ENCODE measurements at places on chromosomes 5 and 9.

GRCh38 chr5:33491941-33492340, 51.2 kb downstream of the TARS1 start:
- no peak for DNase-seq

DNA sequence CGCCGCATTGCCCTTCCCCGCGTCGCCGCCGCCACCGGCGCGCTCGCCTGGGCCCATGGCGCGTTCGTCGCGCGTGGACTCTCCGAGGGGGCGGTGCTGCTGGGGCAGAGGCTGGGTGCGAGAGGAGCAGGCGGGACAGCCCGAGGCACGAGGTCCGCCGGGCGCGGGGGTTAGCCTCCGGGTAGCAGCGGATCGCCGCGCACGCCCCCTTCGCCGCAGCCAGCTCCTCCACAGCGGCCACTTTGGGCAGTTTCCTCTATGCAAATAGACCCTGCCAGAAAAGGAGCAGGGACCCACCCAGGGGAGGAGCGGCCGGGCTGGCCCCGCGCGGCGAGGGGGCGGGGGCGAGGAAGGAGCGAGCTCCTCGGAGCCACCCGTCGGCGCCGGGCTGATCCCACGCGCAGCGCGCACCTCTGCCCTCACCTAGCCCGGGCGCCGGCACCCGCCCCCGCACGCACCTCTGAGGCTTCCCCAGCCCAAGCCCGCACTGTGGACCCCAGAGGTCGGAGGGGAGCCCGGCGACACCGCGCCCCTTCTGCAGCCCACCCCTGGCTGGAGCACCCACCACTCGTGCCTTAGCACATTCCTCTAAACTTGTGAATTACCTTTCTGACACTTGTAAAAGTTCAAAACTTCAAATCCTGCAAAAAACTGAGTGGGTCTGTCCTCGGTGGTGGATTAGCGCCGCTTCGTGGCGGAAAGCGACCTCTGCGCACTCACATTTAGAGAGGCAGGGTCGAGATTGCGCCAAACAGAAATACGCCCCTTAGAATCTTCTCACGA, at the start of gene COL23A1:
Gene COL23A1 (minus strand): TSS at position 253 of the 783 bp plus-strand sequence.
- DNase-seq = peak; percentile 67

GRCh38 chr5:121019106-121019505, 555.0 kb downstream of the PRR16 start:
- no peak for DNase-seq

DNA sequence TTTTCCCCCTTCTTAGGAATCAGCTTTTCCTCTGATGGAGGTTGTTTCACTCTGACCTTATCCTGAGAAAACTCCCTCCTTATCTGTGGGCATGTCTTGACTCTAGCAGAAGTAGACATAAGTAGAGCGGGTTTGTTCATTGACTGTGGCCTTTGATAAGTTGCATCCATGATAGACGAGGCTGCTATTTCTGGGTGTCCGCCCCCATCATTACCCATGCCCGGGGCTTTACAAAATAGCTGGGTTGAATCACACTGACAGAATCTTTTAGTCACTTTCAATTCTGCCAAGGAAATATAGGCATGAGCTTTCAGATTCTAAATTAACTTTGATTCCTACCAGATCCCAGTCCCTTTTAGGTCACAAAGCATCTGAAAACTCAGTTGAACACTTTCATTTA, 223.8 kb downstream of the SEC61B start:
- DNase-seq = no peak

GRCh38 chr9:136474974-136475865, 7.6 kb downstream of the SEC16A start:
- no peak for DNase-seq

GRCh38 chr5:119036101-119036762, 34.7 kb upstream of the DMXL1 start:
- no peak for DNase-seq

- no peak for DNase-seq
These were observed 563.2 kb downstream of the NR2F1-AS1 start for GRCh38 chr5:93017849-93018248.

DNA sequence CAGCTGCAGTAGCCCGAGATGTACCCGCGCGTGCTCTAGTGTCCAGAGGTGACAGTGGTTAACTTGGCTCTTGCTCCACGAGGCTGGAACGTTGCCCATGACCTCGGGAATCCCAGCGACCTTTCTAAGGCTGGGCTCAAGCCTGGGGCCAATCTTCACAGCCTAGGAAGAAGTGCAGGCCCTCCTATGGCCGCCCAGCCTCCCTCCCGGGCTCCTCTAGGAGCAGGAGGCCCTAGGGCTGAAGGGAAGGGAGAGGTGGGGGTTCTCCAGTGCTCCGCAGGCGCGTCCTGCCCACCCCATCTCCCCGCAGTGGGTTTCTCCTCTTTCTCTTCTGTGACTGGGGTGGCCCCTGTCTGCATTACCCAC, 13.3 kb downstream of the NR2F1 start:
- DNase-seq = no peak

DNA sequence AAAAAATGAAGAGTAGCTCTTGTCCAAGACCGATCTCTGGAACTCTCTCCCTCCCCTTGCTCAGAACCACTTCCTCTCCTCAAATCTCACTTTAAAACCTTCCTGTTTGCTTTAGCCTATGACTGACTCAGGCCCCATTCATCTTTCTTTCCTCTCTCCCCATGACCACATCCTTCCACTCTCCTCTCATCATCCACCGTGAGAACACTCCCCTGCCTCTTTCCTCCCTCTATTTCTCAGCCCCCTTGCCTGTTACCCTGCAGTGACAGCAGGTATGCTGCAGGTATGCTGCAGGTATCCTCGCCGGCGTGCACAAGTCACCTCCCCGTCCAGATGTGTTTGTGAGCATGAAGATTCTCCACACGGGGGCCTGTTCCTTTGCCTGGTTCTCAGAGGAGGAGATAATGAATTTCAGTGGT, 505.3 kb downstream of the CCDC171 start:
- DNase-seq = no peak

GRCh38 chr5:51968756-51969155, 585.5 kb downstream of the ISL1 start:
- DNase-seq = no peak

DNA sequence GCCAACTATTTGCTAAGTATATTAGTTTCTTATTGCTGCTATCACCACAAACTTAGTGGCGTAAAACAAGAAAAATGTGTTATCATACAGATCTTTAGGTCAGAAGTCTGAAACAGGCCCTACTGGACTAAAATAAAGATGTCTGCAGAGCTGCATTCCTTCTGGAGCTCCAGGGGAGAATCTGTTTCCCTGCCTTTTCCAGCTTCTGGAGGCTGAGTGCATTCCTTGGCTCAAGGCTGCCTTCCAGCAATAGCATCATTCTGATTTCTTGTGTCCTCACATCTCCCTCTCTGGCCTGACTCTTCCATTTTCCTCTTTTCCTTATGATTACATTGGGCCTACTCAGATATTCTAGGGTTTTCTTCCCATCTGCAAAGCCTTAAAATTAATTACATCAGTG, 15.9 kb downstream of the MAN2A1 start:
- DNase-seq = no peak

DNA sequence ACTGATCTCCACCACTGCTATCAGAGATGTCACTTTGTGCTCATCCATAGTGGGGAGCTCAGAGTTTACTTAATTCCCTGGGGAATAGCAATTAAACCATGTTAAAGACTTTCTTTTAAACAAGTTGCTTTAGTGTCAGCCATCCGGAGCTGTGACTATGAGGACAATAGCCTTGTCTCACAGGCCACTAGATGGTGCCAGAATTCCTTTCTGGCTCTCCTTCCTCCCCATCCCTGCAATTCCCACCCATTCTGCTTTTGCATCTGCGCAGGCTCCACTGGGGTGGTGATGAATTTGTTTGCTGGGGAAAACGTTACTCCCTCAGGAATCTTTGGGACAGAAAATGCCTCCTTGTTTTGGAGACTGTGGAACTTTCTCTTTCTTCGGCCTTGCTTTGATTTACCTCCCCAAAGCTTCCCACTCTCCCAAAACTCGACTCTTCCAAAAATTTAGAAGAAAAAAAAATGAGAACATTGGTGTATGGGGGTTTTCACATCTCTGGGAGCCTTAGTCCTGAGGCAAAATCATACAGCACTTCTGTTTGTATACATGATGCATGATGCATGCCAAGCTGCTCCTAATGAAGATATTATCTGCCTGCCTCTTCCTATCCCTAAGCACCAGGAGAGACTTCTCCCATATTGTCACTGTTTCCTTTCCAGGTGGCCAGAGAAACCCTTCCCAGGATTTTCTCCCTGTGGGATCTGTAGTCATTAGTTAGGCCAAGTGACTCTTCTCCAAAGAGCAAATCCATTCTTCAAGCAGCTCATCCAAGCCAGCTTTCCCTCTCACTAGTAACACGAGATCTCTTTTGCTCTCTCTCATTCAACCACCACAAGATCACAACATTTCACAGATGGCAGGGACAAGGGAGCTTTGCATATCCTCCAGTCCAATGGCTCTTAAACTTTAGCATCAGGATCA, 466.1 kb downstream of the TLR4 start:
- DNase-seq = peak; percentile 60

GRCh38 chr5:56346741-56347535, 113.8 kb upstream of the ANKRD55 start:
- no peak for DNase-seq

- DNase-seq = no peak
These were observed 122.9 kb upstream of the ADAMTSL1 start for GRCh38 chr9:18350995-18351595.

DNA sequence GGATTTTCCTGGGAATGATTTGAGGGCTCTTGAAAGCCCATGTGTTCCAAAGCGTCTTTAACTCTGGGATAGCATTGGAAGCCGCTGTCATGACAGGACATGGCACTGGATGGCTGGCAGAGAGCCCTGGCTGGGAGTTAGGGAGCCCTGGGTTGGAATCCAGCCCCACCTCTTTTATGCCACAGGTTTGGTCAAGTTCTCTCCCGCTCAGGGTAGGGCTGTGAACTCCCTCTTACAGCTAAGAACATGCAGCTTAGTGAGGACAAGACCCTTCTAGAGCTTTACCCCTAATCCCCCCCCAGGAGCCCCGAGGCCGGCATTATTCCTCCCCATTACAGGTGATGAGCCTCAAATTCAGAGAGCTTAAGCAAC, 37.2 kb downstream of the OLFML2A start:
- no peak for DNase-seq

DNA sequence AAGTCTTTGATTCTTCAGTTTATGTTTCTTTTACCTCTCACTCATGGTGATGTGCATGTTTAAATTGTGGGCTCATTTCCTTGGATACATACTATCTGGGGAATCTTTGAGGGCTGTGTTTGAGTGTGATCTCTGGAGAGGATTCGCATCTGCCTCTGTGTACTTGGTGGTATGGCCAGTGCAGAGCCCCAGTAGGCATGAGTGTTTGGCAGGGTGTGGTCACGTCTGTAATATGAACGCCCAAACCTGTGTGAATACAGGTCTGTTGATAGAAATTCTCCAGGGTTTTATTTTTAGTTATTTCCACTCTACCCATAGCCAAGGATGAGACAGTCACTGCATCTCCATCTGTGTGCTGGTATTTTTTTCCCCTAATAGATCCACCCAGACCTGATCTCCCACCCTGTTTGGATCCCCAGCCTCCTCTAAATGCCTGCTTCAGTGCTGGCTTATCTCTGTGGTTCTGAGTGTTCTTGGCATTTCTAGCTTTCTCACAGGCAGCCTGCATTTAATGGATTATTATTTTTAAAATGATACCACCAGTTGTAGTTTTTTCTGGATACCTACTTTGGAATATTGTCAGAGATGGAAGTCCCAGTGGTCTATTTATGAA, 37.5 kb downstream of the TJP2 start:
- no peak for DNase-seq

DNA sequence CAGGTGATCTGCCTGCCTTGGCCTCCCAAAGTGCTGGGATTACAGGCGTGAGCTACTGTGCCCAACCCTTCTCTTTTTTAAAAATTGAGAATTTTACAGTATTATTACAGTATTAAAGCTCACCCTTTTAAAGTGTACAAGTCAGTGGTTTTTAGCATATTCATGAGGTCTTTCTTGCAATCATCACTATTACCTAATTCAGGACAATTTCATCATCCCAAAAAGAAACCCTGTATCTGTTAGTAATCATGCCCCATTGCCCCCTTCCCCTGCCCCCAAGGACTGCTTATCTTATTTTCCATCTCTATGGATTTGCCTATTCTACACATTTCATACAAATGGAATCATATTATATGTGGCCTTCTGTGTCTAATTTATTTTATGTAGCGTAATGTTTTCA, 22.6 kb upstream of the MEGF9 start:
- no peak for DNase-seq

- DNase-seq = no peak
These were observed 84.8 kb downstream of the GTF3C4 start for GRCh38 chr9:132755096-132755495.

GRCh38 chr9:92947268-92948037, at the start of gene FGD3:
Gene FGD3, plus strand, starts transcription at chr9:92947523. Its CDS starts 28,734 bp downstream, at chr9:92976257.
- no peak for DNase-seq

GRCh38 chr9:137820161-137820855, 57.3 kb upstream of the CACNA1B start:
- DNase-seq = no peak

DNA sequence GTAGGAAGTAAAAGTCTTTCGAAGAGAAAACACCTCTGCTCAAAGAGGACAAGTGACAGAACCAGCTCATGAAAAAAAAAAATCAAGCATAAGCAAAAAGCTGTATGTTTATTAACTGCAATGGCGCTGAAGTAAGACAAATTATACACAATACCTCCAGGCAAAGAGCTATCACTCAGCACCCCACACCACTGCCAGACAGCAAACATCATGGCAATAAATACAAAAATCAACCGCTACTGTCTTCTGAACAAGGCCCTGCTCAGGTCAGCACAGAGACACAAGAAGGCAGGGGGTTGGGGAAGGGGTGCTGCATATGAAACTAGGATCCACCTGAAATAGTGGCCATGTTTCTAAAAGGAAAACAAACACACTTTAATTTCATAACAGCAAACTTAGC, 50.4 kb downstream of the MAPKAP1 start:
- DNase-seq = no peak

DNA sequence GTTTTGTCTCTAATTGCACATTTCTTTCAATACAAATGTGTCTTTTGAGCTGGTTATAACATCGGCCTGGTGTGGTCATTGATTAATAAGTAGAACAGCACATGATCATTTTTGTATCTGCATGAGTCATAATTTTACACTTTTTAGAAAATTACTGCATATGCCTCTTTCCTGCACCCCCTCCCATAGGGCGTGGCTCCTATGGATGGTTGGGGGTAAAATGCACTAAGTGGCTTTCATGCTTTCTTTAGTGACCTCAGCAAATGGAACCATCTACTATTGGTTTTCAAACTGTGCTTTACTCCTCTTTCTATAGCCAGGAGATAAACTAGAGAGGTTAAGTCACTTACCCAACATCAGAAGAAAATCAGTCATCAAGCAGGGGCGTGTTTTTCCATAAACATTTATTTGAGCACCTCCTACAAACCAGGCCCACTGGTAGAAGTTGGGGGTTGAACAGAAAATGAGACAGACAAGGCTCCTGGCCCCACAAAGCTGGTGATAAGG, 3.8 kb downstream of the ANXA6 start:
- DNase-seq = no peak

GRCh38 chr5:178249191-178249989, 16.8 kb upstream of the PHYKPL start:
- no peak for DNase-seq

DNA sequence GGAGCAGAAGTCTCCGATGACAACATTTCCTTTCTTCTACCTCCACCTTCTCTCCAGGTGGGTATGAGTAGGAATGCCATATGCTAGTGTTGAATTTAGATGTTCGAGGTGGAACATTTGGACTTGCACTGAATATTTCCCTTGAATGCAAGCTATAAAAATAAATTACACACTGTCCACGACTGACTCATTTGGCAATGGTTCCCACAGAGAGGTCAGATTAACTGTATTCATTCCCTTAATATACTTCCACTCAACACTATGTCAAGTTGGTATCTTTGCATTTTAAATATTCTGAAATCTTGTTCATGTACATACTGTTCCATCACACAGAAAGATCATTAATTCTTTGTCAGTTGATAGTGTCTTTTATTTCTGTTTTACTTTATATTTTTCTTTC, 222.6 kb upstream of the PIK3R1 start:
- no peak for DNase-seq

All from hindlimb muscle (tissue), 1 donor.